Glomerular endothelial cell (primary cell): ENCODE measurements at places on chromosomes 1 and 21. TPM values are rescaled to one million over a fixed set of nuclear protein-coding genes. Genes with fewer than 3 reads are reported as not detected.

Gene CHIA
- total RNA-seq = not detected in 2 replicates

Gene HCRTR1
- total RNA-seq = 0.58 and 1.3 TPM in 2 replicates

Gene AKR7A3
- total RNA-seq = 0.24 and 0.88 TPM in 2 replicates

Gene C1orf185
- not detected in 2 replicates for total RNA-seq

Gene METTL13
- total RNA-seq = 31.8 and 33.7 TPM in 2 replicates

Gene RAB3B
- 10.2 and 11.4 TPM in 2 replicates for total RNA-seq

Gene MX2
- 1.0 and 12.4 TPM in 2 replicates for total RNA-seq

Gene EFHD2
- total RNA-seq = 70.3 and 100 TPM in 2 replicates

Gene SIK1
- 0.34 and 14.8 TPM in 2 replicates for total RNA-seq

Gene LAPTM5
- total RNA-seq = 82.2 and 132 TPM in 2 replicates
